SJCRH30 (cell line): ENCODE measurements at places on chromosomes 2 and 18. TPM values are rescaled to one million over a fixed set of nuclear protein-coding genes. Genes with fewer than 3 reads are reported as not detected.

The VWC2L gene
- not detected in 2 replicates for total RNA-seq

The MYO5B gene
- 39.1 and 39.7 TPM in 2 replicates for total RNA-seq

The SCG2 gene
- total RNA-seq = not detected in 2 replicates

The B4GALT6 gene
- total RNA-seq = 1.2 and 1.6 TPM in 2 replicates

DNA sequence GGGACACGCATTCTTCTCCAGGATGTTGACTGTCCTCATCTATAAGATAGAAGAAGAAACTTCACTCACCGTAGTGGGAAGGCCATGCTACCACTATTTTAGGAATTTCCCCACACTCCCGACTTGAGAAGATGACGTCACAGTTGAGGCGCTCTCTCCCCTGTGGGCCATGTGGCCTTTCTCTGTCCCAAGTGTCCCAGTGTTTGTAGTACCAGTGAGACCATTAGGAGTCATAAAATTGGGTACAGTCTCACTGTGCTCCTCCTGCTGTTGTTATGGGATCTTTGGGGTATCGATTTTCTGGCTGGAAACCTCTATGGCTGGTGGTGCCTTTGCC, 7.2 kb upstream of the SNTG2 start:
- 0 out of 2 replicates have a peak, but pooled peaks cover 6% of the 10 kb centered on the region for H3K27me3 ChIP-seq
- no peak for DNase-seq
- H3K4me1 ChIP-seq = no peaks in the 10 kb centered on the region
- no peaks in the 10 kb centered on the region for H3K36me3 ChIP-seq
- no peak overlapping the region for H3K4me3 ChIP-seq
- no peak overlapping the region for H3K27ac ChIP-seq

GRCh38 chr2:123870206-123870880, 154.7 kb upstream of the CNTNAP5 start:
- no peaks in the 10 kb centered on the region for H3K36me3 ChIP-seq
- no peak for DNase-seq
- no peak overlapping the region for H3K4me3 ChIP-seq
